ENCODE measurements at places on chromosomes 16 and 17.

- DNase-seq, result no peak
Measured at GRCh38 chr17:42591411-42591810, 13.9 kb upstream of the PSMC3IP start.

DNA sequence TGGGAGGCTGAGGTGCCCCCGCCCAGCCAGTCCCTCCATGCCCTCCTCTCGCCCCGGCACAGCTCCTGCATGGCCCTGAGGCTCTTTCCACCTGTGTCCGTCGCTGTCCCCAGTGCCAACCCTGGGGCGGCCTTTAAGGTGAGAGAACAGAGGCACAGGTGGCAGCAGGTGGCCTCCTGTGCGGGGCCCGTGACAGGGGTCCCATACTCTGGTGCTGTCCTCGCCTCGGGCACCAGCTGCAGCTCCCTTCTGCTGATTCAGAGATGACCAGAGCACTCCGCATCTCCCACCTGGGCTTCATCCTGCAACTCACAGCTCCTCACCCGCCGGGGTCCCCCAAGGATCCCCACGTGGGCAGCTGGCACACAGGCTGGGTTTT lies 8.0 kb downstream of the PRSS27 start:
- DNase-seq, result no peak

- no peak for DNase-seq
Measured at GRCh38 chr16:84302111-84302954, 7.7 kb downstream of the WFDC1 start.

GRCh38 chr17:78019976-78020716 lies 61.6 kb downstream of the TNRC6C start:
- no peak for DNase-seq

DNA sequence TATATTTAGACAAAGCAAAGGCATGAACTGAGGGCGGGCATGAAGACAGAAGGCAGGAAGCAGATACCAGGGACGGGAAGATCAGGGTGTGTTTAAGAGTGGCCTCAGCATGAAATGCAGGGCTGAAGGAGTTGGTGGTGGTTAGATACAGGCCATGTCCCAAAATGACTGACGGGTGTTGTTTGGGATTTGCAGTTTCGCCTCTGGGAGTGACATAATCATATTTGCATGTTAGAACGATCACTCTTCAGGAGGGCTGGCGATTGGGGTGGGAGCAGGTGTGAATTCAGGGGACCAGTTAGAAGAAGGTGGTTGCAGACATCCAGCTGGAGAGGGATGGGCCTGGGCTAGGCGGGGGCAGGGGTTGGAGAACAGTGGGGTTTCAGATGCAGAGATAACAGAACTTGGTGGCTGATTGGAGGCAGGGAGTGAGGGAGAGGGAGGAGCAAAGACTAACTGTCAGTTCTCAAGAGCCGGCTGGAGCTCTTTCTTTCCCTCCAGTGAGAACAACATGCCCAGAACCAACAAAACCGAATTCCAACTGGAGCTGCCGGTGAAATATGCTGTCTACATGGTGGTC lies 27.2 kb upstream of the ITGAX start:
- no peak for DNase-seq

DNA sequence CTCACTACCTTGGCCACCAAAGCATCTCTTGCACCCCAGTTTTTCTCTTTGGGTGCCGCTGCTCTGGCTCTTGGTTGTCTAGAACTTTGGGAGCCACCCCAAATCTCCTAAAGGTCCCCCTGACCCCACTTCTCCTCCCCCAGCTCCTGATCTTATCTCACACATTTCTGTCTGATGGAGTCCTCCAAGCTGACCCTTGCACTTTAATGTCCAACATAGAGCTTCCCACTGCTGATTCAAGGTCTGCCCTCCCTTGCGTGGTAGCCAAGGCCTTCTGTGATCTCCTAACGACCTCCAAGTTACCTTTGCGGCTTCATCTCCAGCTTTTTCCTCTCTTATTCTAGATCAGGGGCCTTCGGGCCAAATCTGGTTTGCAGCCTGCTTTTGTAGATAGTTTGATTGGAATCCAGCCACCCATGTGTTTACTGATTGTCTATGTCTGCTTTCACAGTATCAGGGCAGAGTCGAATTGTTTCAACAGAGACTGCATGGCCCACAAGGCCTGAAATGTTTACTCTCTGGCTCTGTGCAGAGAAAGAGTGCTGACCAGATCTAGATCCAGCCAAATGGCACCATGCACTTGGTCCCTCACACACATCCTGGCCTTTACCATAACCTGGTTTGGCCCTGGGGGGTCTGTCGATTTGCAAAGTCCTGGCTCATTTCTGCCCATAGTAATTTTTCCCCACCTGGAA lies 168.6 kb downstream of the HAPSTR1 start:
- DNase-seq, result no peak

GRCh38 chr17:5840811-5841446 lies 229.2 kb upstream of the WSCD1 start:
- DNase-seq, result no peak

DNA sequence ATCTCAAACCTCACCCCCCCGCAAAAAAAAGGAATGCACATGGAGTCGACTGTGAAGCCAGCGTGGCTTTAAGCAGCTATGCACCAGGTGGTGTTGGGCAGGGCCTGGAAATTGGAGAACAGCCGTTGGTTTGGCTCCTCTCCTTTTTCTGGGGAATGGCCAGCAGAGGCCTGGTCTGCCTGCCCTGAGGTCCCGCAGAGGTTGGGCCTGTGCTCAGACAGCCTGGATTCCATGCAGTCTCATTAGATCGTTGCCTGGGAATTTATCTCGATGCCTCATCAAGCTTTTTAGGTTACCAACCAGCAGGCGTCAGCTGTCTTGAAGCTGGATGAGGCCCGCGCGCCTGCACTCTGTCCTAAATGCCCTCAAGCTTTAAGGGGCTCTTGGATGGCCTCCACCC lies 9.8 kb downstream of the SLC12A3 start:
- no peak for DNase-seq

GRCh38 chr17:35235917-35236316 lies 7.0 kb upstream of the SLFN5 start:
- DNase-seq, result no peak

- no peak for DNase-seq
Measured at GRCh38 chr17:56779322-56779721, 54.4 kb downstream of the C17orf67 start.

- DNase-seq, result no peak
Measured at GRCh38 chr17:80742091-80742490, 197.5 kb downstream of the RPTOR start.

DNA sequence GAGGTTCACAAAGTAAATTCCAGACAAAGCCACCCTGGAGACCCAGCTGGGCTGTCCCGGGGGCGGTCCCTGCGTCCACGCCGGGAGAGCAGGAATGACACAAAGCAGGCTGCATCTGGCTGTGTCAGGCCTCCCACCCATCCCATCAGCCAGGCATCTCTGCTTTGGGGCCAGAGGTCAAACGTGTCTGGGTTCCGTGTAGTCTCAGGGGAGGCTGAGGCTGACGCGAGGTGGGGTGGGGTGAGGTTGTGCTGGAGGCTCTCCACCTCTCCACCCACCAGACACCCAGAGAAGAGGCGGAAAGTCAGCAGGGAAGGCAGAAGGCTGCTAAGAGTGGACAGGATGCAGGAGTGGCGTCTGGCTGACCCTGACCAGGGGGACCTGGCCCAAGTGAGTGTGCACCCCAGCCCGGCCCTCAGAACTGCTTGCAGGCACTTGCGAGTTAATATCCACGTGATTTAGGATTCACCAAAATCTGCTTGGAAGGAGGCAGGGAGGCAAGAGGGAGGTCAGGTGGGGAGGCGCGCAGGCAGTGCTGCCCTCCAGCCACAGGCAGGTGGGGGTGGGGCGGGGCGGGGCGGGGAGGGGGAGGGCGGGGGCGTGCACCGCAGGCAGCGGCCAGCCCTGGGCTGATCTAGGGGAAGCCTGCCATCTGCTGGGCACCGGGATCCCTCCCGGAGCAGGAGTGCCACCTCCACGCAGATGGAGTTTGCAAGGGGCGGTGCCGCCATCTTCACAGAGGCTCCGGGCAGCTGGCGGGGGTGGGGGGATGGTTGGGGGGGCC lies 44.3 kb downstream of the TBC1D16 start:
- peak; percentile 93 for DNase-seq

DNA sequence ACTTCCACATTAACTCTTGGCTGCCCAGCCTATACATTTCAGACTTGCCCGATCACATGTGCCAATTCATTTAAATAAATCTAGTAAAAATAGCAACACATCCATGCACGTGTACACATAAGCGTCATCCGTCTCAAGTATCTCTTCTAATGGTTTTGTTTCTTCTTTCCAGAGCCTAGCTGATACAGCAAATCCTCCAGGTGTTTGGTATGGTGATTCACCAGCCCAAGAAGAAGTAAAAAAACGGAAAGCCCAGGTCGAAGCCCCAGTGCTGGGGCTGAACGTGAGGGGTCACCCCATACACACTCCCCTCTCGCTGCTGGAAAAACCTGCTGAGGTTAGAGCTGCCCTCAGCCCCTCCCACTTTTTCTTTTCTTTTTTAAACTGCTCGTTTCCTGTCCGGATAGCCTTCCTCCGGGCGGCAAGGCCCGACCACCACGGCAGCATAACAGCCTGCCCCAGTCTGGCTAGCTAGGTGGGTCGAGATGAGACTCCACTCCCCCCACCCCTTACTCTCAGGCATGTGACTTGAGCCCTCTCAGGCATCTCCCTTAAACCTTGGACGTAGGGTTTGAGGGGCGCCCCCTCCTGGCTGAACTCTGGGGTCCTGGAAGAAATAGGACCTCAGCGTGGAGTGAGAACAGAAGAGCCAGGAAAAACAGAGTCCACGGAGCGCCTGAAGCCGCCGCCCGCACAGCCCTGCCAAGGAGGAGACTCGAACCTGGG lies 13.9 kb upstream of the OR1F1 start:
- peak; percentile 61 for DNase-seq

Data from activated CD4-positive, alpha-beta T cell treated with anti-CD3 and anti-CD28 coated beads for 36 hours (primary cell).